Stimulated activated CD4-positive, alpha-beta T cell treated with anti-CD3 and anti-CD28 coated beads, Interleukin-4, amount 100 ng/mL, for 24 hours (primary cell): ENCODE measurements at places on chromosomes 6 and 20.

DNA sequence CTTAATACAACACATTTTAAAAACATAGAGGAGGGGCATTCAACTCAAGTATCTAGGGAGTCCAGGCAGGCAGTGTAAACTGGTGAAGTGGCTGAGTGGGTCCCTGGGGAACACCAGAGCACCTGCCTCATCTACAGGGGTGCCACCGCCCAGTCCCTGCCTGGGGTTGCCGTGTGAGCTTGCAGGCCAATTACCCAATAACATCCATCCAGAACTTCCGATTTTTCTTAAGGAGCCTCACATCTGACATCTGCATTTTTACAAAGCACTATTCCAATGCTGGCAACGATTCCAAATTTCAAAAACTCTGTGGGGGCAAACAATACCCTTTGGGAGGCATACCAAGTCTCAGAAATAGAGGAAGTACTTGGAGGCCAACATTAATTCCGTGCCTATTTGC, 288.4 kb upstream of the TSHZ2 start:
- no peak for DNase-seq

DNA sequence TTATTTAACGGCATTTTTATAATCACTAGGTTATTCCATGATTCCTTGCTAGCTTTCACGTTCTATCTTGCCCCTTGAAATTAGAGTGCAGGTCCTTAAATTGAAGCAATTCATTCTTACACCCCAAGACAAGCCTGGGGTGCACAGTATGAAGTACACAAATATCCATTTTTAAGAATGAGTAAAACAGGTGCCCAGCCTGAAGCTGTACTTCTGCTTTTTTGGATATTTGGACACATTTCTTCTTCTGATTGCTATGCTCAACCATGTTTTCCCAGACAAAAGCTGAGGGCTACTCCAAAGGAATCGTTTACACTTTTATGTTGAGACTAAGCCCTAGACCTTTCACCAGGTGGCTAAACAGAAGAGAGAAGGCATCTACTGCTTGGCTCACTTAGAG, 7.9 kb upstream of the TAGAP start:
- no peak for DNase-seq

GRCh38 chr20:38628580-38629470, 27.2 kb downstream of the ARHGAP40 start:
- DNase-seq, result no peak

GRCh38 chr20:40497899-40498691, 190.9 kb downstream of the MAFB start:
- no peak for DNase-seq

DNA sequence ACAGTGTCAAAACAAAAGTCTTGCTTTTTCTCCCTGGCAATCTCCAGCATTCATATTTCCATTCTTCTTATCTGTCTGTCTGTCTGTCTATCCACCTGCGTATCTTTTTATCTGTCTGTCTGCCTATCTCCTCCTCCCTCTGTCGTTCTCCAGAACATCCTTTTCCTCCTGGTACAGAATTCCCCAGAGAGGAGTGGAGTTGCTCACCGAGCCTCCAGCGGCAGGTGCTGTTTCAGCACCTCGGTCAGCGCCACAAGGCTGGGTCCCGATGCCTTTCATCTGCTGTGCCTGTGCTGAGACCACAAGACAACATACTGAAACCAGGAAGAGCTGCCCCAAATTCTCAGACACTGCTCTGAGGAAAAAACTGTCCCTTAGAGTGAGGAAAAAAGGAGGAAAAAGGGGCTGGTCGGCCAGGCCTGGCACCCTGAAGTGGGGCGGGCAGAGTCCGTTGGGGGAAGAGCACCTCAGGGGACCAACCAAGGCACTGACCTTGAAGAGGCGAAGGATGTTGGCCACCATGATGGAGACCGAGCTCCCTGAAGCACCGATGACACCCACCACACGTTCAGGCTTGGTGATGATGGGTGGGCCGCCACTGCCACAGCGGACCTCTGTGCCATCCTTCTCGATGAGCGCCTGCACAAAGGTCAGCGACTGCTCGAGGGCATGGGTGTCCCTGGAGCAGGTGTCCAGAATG, 13.3 kb downstream of the GRM4 start:
- peak; percentile 19 for DNase-seq

GRCh38 chr6:150123645-150124044, 19.2 kb upstream of the PPP1R14C start:
- no peak for DNase-seq

DNA sequence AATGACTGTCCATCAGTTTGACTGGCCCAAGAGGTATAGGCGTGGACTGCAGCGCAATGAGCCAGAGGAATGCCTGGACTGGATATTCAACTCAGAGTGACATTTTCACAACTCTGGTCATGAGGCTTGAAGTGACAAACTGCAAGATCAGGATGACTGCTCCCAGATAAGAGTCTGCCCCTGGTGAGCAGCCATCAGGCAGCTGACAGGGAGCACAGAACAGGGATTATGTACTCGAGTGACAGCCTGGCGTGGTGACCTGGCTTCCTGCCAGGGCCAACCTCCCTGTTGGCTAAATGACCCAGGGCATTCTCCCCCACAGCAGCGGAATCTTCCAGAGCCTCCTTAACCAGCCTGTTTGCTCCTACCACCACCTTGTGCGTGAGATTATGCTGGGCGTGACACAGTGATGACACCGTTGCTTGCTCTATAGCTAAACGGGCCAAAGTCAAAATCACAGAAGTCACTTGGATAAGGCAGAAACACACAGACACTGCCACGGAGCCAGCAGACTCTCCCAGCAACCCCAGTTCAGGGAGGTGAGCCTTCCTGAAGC, 209.1 kb upstream of the JARID2 start:
- DNase-seq, result no peak

- no peak for DNase-seq
Measured at GRCh38 chr20:22775671-22776139, 191.3 kb upstream of the FOXA2 start.

DNA sequence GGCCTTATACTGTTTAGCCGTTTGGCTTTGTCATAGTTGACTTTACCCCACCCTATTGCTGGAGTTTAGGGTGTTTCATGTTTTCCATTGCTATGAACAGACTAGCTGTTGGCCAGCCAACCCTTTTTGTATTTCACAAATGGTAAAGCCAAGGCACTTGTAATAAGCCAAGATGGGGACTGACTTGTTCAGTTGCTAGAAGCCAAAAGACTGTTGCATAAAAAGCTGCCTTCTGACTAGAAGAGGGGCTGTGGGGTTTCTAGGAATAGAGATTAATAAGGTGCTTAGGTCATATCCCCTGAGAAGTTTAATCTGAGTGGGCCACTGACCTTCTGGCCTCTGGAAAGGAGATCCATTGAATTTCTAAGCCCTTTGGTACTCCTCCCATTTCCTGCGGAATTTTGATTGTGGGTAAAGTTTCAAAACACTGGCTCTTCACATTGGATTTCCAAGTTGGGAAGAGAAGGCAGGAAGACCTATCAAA, 211.1 kb downstream of the PLCB4 start:
- no peak for DNase-seq

- DNase-seq, result no peak
Measured at GRCh38 chr6:123909989-123910388, 106.3 kb downstream of the NKAIN2 start.

DNA sequence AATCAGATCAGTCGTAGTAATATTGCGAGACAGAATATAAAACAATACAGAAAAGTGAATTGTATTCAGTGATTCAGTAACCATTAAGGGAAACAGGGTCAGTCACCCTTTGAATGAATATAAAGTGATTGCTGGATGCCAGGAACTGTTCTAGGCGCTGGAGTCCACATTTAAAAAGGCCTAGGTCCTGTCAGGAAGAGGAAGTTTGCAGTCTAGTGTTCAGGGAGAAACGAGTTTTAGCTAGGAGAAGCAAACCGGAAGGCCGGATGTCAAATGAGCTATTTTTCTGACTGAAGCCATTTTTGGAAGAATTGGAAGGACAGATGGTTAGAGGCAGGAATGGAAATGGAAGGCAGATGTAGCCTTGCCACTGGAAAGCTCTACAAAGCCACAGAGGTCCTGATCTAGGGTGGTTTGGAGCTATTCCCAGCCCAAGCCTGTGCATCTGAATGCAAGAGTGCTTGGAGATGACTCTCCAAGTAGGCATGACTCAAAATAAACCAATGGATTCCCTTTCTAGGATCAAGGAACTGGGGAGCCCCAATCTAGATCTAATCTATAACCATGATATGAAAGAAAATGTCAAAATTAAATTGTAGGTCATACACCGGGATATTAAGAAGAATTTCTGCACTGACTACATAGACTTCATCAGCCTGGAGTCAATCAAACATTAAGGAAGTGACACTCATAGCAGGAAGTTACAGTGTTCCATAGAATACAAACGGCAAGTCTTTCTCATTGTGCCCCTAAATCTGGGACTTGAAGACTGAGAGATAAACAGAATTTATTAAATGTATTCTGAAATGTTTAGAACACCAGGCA, 36.8 kb upstream of the CDKAL1 start:
- DNase-seq, result no peak

- no peak for DNase-seq
Measured at GRCh38 chr20:50413088-50413500, 97.1 kb upstream of the PTPN1 start.

- no peak for DNase-seq
Measured at GRCh38 chr20:59006167-59006863, 739 bp downstream of the CTSZ start.

DNA sequence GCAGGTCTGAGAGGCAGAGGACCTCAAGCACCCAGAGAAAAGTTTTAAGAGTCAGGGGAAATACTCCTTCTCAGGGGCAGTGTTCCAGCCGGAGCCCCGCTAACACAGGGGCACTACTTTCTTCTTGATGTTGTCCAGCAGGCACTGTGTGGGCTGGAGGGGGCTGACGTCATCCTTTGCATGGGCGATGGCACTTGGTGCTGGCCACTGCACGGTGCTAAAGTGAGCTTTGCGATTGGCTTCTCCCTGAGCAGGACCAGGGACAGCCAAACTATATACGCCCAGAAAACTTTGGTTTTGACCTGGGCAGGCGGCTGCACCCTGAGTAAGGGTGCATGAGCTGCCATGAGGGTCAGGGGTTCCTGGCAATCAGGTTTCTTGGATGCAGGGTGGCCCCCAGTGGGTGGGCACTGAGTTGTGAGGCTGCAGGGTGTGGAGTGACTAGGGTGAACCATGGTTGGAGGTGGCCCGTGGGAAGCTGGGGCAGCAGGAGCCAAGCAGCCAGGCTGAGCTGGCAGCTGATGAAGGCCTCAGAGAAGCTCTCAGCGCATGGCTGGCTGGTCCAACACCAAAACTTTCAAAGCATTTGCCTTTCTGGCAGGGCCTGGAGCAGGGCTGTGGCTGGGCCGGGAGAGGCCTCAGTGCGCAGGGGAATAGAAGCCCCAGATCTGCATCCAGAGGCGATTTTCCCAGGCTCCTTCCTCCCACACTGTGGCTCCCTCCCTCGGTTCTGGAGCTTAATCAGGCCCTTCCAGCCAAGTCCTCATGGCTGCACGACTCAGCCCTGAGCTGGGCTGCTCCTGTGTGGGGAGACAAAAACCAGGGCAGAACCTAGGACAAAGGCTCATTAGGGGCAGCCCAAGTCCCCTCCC, 18.3 kb downstream of the MRPS18A start:
- DNase-seq, result no peak

- DNase-seq, result no peak
Measured at GRCh38 chr6:20173833-20174792, 38.2 kb downstream of the MBOAT1 start.

DNA sequence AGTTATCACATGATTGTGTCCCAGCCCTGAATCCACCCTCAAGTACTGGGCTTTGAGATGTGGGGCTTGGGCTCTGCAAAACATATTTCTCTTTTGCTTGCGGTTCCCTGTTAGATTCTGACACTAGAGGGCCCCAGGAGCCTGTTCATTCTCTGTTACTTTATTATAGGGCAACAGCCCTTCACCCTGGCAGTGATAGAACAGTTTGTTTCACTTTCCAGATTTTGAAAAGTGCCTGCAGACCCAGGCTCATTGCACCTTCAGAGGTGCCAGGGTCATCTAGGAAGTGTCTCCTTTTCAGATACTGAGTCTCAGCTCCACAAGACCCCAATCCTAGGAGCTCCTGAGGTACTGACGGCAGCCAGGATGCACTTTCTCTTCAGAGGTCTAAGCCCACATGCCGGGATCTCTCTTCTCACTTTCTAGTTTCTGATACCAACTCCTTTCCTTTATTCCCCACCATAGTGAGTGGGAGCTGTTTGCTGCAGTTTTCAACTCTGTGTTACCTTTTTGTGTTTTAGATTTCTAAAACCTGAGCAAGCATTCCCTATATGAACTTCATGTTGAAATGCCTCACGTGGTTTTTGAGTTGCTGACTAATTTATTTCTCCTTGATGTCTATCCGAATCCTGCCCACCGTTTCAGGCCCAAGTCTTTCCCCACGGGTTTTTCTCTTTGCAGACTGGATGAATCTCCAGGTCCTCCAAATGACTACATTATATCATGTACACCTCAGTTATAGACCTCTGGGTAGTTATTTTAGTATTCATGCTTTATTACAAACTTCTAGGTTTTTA, 10.9 kb downstream of the ABT1 start:
- peak; percentile 63 for DNase-seq

- DNase-seq, result no peak
Measured at GRCh38 chr20:54070187-54070987, at the start of gene BCAS1. TSS of gene BCAS1 (minus strand) at chr20:54070594. CDS start at chr20:54058718, 11,876 bp downstream.

GRCh38 chr20:38645351-38645750, 43.7 kb downstream of the ARHGAP40 start:
- no peak for DNase-seq

DNA sequence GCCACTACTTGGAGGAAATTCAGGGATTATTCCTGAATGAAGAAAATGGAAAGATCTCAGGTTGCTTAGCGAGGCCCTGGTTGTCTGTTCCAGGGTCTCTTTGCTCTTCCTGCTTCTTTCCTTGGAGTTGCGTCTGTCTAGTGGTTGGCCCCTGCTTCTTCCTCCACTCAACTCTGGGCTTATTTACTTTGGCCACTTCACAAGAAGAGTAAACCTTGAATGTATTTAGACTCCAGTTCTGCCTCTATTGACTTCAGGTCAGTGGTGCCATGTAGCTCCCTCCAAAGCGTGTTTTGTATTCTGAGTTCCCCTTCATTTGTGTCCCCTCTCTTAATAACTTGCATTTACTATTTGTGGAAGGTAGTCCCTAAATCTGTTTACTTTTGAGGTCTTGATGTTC, 456.5 kb downstream of the UTRN start:
- DNase-seq, result no peak

DNA sequence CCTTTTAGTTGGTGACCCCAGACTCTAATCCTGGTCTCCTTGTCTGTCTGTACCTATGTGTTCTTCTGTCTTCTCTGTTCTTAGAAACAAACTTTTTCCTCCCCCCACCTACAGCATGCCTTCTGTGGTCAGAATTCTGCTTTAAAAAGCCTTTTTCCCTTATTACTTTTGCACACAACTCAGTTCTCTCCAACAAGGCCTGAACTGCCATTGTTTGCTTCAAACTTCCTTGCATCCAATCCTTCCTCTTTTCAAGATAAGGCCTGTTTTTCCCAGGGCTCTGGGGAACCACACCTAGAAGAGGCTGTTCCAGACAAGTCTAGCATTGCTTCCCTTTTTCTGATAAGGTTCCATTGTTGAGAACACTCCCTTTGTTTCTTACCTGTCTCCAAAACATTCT, 22.2 kb upstream of the NCOA3 start:
- no peak for DNase-seq

- no peak for DNase-seq
Measured at GRCh38 chr6:13334953-13335352, 6.6 kb upstream of the TBC1D7 start.

- no peak for DNase-seq
Measured at GRCh38 chr20:52434041-52434425, 242.5 kb upstream of the ZFP64 start.
